ENCODE measurements at places on chromosomes 5 and 9. TPM values are rescaled to one million over a fixed set of nuclear protein-coding genes. Genes with fewer than 3 reads are reported as not detected.
A peak's percentile ranks its signal among the peaks of the same experiment; 100 is the strongest.

DNA sequence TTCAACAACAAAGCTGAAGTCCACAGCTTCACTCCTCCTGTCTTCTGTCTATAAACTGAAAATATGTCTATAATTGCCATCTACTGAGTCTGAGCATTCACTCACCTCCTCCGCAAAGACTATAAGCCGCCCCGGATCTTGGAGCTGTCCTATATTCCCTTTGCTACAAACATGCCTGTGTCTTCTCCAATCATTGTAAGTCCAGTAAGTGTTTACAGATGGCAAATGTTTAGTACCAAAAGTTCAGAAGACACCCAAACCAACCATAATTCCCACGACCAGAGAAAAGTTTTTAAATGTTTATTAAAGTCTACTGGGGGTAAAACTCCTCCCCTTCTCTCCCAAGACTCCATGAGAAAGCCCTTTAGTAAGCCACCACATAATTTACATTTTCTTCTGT is 80.9 kb downstream of the EBF1 start:
- DNase-seq: no peak

- no peak for DNase-seq
Observed at GRCh38 chr5:174022384-174023095, 23.0 kb upstream of the NSG2 start.

DNA sequence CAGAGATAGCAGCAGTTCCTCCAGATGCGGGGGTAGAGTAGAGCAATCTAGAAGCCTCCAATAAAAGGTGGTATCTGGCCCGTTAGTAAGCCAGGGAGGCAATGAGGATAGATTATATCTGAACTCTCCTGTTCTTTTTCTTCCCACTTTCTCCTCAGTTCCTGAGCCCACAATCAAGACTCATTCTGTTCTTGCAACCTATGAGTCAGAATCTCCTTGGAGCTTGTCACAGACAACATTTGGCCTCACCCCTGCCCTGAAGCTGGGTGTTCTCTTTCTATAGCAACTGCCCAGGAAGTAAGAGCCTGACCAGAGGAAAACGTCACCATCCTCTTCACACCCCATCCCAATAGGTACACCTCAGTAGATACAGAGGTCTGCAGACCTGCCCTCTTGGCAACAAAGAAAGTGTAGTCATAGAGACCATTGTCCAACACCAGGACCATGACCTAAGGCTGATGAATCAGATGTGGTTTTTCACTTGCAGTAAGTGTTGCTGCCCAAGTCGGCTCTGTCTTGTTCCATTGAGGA is 76.3 kb upstream of the PCA3 start:
- no peak for DNase-seq

DNA sequence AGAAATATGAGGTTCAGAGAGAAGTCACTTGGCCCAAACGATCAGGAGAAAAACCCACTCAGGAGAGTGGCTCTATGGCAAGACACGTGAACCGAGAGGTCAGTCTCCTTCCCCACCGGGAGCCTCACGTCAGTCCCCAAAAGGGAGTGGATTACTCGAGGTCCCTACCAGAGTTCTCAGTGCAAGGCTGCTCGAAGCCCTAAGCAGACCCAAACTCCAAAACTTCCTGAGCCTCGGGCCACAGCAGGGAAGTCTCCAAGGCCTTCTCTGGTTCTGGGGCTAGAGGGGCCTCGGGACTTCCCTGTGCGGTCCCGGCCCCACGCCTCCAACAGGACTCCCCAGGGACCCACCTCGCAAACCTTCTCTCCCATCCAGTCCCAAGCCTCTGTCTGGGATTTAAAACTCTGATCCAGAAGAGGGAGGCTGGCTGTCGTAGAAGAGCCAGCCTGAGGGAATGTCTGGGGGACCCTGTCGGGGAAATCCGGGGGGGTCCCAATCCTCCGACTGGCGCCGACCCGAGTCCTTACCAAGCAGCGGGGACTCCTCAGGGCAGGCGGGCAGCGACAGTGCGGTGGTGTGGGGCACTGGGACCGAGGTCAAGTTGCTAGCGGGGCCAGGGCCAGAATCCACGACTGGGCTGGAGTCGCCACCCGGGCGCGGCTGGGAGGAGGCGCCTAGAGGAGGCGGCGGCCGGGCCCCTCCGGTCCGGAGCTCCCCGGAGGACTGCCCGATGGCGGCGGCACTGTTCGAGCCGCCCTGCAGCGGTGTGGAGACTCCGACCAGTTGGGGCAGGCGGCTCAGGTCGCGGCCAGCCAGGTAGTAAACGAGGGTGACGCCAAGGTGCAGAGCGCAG is 679 bp downstream of the B4GALT1 start:
- DNase-seq: peak; percentile 84

GRCh38 chr5:96209829-96210228 is 223.2 kb downstream of the PCSK1 start:
- no peak for DNase-seq

DNA sequence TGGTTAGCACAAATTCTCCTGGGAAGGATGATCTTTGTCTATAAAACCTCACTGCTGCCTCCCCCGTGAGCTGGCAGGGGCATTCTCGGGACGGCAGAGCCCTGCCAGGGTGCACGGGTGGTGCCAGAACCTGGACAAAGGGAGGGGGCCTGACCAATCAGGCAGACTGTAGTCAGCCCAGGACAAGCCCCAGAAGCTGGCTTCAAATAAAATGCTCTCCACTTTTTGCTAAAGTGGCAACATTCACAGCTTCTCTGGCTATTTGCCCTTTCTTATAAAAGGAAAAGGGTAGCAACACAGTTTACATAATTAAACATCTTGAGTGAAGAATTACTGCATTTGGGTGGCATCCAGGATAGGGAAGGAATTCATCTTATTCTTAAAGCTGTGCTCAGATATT is 14.4 kb downstream of the IL9 start:
- DNase-seq: no peak

The CNTNAP3 gene
- 16.5 TPM for total RNA-seq

The TCF7 gene
- total RNA-seq: 4.4 TPM

- DNase-seq: no peak
Observed at GRCh38 chr5:150227606-150228273, 37.9 kb downstream of the SLC6A7 start.

DNA sequence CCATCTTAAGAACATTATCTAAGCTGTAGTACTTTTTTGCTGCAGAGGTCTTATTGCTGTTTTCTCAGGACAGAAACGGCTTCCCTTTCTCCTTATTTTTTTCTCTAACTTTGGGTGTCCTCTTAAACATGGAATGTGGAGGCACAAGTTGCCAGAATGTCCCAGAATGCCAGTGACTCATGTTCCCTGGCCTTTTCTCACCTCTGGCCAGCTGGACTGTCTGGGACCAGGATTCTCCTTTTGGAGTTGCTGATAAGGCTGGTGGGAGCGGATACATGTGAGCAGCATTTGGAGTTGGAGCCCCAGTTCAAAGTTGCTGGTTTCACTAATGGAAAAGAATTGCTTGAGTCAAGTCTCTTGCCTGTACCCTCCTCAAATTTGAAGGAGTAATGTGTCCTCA is 112.8 kb downstream of the ARHGAP26 start:
- DNase-seq: no peak

- no peak for DNase-seq
Observed at GRCh38 chr5:948472-949274, 56.0 kb downstream of the TRIP13 start.

The GIN1 gene
- total RNA-seq: 6.9 TPM

- DNase-seq: no peak
Observed at GRCh38 chr9:6894135-6894534, 136.4 kb downstream of the KDM4C start.

DNA sequence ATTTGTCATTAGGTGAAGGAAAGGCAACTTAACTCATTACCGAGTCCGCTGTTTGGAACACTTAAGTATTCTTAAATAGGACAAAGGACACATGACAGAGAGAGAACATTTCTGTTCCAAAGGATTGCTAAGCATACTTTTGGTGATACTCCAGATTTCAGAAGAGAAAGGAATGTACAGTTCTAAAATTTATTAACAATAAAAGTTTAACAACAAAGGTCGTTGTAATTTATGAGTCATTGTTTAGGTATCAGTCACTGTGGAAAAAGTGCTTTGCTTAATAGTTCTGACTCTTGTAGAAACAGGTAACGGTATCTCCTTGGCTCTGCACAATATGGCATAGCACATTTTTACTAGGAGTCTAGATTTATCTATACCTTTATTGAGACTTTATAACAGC is 36.3 kb upstream of the PAM start:
- DNase-seq: no peak

The OTULINL gene
- total RNA-seq: 60.1 TPM

The CDH6 gene
- 0.81 TPM for total RNA-seq

GRCh38 chr5:91541696-91542095 is 158.6 kb upstream of the ARRDC3 start:
- no peak for DNase-seq

DNA sequence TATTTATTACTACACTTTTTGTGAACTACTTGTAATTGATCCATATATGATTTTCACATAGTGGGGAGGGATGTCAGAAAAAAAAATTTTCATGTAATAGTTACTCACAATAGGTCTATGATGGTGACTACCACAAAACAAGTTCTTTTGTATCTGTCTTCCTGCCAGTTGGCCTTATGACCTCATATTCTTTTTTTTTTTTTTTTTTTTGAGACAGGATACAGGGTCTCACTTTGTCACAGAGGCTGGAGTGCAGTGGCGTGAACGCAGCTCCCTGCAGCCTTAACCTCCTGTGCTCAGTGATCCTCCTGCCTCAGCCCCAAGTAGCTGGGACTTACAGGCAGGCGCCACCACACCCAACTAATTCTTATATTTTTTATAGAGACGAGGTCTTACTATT is 10.9 kb downstream of the SEC24A start:
- no peak for DNase-seq

- peak; percentile 34 for DNase-seq
Observed at GRCh38 chr9:133771486-133772482, 33.6 kb upstream of the SARDH start.

The RIC1 gene
- total RNA-seq: 15.8 TPM

- DNase-seq: no peak
Observed at GRCh38 chr5:37807015-37807414, 32.8 kb downstream of the GDNF start.

DNA sequence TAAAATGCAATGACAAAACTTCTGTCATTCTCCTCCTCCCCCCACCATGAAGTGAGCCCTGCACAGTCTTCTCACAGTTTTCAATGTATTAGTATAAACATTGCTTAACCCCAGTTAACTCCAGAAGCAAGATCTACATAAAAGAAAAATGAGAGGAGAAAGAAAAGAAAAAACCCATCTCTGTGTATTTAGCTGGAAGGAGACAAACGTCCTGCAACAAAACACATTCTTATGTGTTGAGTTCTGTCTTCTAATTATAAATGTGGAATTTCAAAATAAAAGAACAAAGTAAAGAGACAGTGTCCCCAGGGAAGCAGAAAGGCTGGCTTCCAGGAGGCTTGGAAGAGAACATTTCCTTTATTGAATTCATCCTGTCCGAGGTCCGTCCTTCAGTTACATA is 491.9 kb upstream of the TUSC1 start:
- no peak for DNase-seq

DNA sequence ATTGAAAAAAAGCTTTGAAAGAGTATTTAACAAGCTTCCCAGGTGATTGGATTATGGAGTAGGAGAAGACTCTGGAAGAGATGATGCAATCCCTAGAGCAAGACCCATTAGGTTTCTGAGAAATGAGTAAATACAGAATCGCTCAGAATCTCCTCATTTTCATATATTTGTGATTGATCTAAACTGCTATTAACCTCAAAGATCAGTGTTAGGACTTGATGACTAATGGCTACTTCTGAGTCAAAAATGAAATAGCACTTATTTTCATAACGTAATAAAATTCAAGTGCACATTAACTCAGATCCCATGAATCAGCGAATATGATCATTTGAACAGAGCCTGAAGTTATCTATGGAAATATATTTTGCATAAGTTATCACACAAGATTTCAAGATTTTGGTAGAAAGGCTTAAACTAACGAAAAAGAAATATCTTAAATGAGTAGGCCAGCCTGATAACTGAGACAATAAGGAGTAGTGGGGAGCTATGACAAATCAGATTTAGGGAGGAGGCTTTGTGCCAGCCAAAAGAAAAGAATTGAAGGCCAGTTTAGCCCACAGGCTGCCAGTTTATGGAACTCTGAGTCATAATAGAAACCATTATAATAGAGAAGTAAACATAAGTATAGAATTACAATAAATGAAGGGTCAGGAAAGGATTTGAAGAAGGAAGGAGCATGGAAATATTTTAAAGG is 106.7 kb upstream of the OSMR start:
- no peak for DNase-seq

DNA sequence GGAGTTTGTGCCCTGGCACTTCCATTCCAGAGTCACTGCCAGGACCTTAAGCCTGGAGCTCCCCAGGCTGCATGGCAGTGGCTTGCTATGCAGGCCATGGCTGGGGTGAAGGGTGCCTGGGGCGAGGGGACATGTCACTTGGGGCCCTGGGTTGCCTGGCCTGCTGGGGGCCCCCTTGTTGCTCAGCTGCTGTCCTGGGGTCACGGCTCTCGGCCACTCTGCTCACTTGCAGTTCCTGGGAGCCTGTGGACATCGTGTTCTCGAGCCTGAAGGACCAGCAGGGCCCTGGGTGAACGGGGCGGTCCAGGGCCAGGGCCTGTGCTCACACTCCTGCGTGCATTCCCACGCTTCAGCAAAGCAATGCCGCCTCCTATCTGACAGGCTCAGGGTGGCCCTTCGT is 14.5 kb upstream of the SLC2A6 start:
- DNase-seq: no peak

DNA sequence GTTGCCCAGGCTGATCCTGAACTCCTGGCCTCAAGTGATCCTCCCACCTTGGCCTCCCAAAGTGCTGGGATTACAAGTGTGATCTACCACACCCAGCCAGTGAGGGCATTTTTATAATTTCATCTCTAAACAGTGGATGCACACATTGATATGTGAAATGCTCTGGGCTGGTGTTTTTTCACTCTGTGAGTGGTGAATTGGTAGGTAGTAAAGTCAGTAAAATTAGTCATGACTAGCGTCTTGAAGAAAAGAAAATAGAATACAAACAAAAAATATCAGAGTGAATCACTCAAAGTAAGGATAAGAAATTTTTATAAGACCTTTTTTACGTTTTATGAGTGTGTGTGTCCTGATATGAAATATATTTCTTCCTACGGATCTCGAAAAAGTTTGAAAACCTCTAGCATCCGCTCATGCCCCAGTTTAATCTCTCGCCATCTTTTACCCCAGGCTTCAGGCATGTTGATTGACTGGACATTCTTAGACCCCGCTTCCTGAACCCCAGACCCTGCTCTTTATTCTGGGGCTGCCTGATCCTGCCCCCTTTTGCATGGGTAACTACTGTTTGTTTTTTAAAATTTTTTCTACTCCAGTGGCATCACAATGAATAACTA is 14.0 kb downstream of the OSTF1 start:
- no peak for DNase-seq

DNA sequence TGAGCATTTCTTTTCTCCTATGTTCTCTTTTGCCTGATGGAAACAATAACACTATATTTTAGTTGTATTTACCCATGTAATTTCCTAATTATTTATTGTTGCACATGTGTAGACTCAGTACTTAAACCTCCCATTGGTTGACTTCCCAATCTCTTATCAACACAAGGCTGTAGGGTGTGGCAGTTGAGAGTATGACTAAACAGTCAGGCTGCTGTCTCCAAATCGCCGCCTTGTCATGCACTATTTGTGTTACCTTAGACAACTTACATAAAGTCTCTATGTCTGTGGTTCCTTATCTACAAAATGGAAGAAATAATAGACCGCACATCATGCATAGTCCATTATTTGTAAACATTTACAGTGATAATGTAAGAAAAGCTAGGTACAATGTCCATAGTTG is 68.9 kb upstream of the EFNA5 start:
- DNase-seq: no peak

The TAS2R1 gene
- not detected for total RNA-seq

Data from mucosa of descending colon (tissue), 3 donors.